ENCODE measurements at places on chromosomes 3 and 15. TPM values are rescaled to one million over a fixed set of nuclear protein-coding genes. Genes with fewer than 3 reads are reported as not detected.

- no peak for DNase-seq
Observed at GRCh38 chr15:27448986-27449385, 478.0 kb downstream of the GABRG3 start.

Gene LINS1
- 12.9 TPM for polyA plus RNA-seq

DNA sequence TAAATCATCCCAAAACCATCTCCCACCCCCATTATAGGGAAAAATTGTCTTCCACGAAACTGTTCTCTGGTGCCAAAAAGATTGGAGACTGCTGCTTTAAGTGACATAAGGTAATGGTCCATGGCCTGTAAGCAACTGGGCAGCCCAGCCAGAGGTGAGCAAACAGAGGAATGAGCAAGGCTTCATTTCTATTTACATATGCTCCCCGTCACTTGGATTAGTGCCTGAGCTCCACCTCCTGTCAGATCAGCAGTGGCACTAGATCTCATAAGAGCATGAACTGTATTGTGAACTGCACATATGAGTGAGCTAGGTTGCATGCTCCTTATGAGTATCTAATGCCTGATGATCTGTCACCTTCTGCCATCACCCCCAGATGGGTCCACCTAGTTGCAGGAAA lies 1159.8 kb upstream of the ALCAM start:
- no peak for DNase-seq

DNA sequence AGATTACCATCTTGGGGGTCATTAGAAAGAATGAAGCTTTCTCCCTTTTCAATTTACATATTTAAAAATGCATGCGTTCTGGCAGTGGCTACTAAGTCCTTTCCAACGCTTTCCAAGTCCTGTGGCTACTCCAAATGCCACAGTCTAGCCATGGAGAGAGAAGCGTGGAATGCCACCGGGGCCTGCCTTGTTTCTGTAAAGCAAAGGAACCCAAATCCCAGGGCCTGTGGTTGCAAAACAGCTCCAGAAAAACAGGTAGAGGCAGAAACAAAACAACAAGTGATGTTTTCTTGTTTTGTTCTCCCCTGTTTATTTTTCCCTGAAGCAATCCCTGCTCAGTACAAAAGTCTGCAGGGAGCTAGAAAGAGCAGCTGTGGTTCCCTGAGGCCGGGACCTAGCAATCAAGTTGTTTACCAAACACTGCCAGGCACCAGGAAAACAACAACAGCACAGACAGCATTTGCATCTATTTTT lies 85.5 kb downstream of the FOXP1 start:
- DNase-seq, result no peak

DNA sequence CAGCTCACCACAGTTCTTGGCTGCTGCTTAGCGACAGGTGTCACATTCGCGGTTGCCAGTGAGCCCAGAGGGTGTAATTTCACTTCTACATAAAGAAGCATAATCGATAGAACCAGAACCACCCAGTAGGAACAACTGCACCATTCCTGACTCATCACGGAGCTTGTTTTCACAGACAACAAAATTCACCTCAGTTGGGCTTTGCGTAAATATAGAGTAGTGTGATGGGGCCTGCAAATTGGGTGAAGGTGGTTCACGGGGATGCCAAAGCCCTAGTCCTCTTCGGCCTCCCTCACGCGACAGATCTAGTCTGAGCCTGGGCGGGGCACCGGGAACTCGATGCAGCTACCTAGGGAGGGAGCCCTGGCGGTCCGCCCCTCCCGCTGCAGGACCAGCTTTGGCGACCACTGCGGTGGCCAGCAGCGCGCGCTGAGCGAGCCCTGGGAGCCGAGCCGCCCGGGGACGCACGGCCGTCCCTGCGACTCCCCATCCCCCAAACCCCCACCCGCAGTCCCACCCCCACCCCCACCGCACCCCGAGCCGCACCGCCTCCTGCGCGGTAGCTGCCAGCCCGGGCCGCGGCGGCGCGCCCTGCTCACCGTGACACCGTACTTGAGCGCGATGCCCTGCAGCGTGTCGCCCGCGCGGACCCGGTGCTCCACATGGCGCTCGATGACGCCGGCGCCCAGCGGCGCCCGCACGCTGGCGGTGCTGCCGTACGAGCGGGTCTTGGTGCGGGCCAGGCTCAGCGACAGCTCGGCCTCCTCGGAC lies 519 bp downstream of the LYSMD2 start:
- no peak for DNase-seq

GRCh38 chr15:65372787-65373067 lies 5.1 kb downstream of the IGDCC3 start:
- DNase-seq, result no peak

GRCh38 chr15:83854321-83854720 lies 200.4 kb downstream of the ADAMTSL3 start:
- DNase-seq, result peak; percentile 46

- no peak for DNase-seq
Observed at GRCh38 chr3:118889691-118890090, 145.0 kb downstream of the IGSF11 start.

DNA sequence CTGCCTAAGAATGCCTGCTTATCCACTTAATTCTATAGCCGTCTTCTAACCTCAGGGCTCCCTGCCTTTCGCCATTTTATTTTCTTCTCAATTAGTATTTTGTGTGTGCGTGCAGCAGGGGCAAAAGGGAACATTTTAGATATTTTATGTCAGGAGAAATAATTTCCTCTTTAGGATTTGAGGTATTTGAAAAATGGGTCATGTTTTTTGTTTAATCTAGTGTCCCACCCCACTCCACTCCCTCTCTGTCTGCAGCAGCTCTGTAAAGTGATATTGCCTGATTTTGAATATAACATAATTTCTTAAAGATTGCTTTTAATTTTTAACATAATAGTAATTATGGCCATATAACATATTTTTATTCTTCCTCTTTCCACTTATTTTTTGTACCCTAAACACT lies 593.2 kb upstream of the DPPA4 start:
- no peak for DNase-seq

DNA sequence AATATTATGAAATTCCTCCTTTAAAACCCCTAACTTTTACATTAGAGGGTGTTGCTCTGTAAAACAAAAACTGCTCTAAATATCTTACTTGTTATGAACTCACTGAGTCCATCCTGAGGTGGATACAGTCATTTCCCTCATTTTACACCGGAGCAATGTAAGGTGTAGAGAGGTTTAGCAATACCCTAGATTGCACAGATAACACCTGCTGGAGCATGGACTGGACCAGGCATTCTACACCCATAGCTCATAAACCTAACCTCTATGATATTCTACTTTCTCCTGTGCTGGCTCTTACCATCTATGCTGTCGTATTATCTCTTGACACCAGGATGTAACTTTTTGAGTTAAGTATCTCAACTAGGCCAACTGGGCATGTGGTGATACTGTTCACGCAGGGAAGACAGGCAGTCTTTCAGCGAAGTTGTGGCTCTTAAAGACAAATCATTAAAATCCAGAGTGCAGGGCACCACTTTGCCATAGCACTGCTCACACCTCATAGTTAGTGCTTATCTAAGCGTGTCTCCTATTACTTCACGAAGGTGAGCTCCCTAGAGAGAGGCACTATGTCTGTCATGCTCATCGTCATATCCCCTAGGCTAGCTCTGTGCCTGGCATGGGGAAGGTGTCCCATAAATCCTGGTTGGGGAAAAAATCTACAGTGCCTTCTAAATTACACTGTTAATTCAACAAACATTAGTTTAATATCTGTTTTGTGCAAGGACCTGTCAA lies 100.1 kb upstream of the SLC2A2 start:
- no peak for DNase-seq

GRCh38 chr3:147773116-147773630 lies 364.0 kb downstream of the ZIC1 start:
- no peak for DNase-seq

GRCh38 chr3:51673181-51673801 lies 2.2 kb downstream of the TEX264 start:
- no peak for DNase-seq

DNA sequence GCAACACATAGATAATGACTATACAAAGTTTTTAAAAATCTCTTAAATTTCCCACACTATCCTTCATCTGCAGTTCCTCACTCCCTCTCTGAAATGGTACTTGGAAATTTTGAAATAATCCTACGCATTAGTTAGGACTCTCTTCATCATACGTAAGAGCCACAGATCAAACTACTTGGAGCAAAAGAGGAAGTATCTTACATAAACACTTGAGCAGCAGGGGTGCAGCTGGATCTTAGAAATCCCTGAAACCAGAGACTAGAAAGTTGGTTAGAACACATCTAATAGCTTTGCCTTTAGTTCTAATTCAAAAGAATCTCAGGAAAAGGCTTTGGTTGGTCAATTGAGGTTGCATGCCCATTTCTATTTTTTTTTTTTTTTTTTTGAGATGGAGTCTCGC lies 38.8 kb upstream of the ZNF445 start:
- DNase-seq, result no peak

DNA sequence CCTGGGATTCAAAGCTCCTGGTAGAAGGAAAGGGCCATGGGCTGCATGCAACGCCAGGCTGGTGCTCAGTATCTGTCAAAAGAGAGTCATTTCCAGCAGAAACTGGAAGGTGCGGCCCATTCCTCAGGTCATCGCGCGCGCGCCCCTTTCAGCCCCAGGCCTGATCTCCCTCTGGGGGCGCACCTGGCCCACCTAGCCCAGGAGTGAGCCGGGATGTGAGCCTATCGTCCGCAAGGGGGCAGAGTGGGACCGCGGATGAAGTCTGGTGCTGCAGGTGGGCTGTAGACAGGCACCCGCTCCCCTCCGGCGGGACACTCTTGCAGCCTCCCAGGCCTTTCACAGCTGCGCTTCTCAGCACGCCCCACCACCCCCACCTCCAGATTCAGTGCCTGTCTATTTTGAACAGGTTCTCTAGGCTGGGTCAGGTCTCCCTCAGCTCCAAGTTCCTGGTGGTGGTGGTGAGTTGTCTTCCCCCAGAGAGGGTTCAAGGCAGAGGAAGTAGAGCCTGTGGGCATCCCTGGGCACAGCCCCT lies 5.8 kb upstream of the RPL29 start:
- DNase-seq, result no peak

- no peak for DNase-seq
Observed at GRCh38 chr3:30496066-30496966, 110.1 kb upstream of the TGFBR2 start.

DNA sequence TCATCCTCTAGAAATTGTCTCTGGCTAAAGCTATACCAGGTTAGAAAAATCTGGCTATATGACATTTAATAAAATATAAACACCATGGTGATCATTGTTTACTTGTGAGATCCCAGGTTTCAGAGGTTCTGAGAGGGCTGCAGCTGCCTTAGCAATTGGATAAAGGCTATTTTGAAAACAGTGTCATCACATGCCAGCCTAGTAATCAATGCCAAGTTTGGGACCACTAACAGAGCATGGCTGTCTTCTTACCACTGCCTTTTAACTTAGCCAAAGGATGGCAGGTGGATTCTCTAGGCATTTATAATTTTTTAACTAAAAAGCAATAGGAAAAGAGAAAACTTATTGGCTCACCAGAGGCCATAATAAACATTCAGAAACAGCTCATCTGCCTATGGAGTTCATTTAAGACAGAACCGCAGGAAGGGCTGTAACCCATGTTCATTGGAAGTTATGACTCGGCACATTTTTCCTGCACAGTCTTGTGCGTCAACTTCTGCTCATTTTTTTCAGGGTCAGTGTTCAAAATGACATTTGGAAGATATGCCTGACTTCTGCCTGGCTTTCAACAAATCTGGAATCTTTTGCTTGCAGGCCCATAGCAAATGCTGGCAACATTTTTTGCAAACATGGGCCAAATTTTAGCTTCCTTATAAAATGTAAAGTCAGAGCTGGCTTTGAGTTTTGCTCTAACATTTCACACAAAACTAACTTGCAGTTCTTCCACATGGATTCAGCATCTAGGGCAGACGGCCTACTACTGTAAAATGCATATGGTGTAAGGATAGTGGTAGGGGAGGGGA lies 476.0 kb upstream of the TBL1XR1 start:
- no peak for DNase-seq

- no peak for DNase-seq
Observed at GRCh38 chr3:150223558-150223957, 184.5 kb upstream of the TSC22D2 start.

GRCh38 chr15:89322822-89323221 lies 11.8 kb downstream of the POLG start:
- DNase-seq, result no peak

Gene PGBD4
- polyA plus RNA-seq, result 2.3 TPM

DNA sequence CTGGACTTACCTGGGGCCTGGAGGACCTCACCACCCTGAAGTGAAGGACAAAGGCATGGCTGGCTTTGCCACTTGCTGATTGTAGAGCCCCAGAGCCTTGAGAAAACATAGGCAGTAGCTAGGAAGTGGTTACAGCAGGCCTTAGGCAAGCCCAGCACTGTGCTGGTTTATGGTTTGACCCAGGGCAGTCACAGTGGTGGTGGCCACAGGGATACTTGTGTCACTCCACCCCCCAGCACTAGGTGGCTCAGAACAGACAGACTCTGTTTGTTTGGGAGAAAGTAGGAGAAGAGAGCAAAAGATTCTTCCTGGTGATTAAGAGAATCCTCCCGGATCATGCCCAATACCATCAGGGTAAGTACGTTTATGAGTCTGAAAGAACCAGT lies 13.2 kb upstream of the COL8A1 start:
- DNase-seq, result no peak

GRCh38 chr15:60964527-60964926 lies 264.6 kb downstream of the RORA start:
- no peak for DNase-seq

Gene KLHL40
- not detected for polyA plus RNA-seq

Gene DPPA2
- polyA plus RNA-seq, result not detected

GRCh38 chr3:62261736-62262135 lies 111.6 kb downstream of the FEZF2 start:
- no peak for DNase-seq

- DNase-seq, result no peak
Observed at GRCh38 chr15:76196269-76197231, 114.7 kb downstream of the ETFA start.

DNA sequence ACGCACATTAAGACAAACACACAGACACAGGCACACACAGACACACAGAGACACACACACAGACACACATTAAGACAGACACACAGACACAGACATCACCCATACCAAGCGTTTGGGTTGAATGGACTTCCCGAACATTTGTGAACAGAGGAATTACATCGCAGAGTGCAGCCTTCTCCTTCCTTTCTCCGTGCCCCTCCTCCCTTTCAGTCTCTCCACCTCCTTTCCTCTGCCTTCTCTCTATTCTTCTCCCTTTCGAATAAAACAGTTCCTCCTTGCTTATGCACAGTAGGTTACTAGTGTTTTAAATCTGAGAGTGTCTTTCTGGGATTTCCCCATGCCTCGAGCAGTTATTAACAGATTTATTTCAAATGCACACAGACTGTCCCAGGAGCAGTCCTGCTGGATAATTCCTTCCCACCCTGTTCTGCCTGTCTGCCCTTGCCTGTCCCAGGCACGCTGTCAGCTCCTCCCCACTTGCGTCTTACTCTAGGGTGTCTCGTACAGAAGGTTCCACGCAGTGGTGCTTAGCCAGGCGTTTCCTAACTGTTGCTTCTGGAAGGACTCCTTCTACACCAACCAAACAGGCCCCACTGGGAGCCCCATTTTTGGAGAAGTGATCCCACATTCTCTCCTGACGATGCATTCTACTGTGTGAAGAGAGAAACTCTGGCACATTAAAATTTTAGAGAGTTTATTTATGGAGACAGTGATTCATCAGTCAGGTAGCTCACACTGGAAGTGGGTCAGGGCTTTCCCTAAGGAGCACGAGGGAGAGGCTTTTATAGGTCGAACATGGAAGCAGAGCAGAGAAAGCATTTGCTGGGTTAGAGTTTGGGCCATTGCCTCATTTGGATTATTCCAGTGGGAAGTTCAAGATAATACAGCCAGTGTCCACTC lies 163.8 kb downstream of the SV2B start:
- no peak for DNase-seq

- no peak for DNase-seq
Observed at GRCh38 chr3:135078283-135078682, 283.2 kb downstream of the EPHB1 start.

GRCh38 chr3:42735019-42735418 lies 32.4 kb upstream of the HHATL start:
- no peak for DNase-seq

Data from keratinocyte (primary cell).